ENCODE measurements at places on chromosomes 3 and 15. TPM values are rescaled to one million over a fixed set of nuclear protein-coding genes. Genes with fewer than 3 reads are reported as not detected.

Gene TGM5
- total RNA-seq: not detected

Gene GRM7
- total RNA-seq: not detected

GRCh38 chr3:14283813-14284438 lies 105.3 kb downstream of the LSM3 start:
- no peak for DNase-seq

DNA sequence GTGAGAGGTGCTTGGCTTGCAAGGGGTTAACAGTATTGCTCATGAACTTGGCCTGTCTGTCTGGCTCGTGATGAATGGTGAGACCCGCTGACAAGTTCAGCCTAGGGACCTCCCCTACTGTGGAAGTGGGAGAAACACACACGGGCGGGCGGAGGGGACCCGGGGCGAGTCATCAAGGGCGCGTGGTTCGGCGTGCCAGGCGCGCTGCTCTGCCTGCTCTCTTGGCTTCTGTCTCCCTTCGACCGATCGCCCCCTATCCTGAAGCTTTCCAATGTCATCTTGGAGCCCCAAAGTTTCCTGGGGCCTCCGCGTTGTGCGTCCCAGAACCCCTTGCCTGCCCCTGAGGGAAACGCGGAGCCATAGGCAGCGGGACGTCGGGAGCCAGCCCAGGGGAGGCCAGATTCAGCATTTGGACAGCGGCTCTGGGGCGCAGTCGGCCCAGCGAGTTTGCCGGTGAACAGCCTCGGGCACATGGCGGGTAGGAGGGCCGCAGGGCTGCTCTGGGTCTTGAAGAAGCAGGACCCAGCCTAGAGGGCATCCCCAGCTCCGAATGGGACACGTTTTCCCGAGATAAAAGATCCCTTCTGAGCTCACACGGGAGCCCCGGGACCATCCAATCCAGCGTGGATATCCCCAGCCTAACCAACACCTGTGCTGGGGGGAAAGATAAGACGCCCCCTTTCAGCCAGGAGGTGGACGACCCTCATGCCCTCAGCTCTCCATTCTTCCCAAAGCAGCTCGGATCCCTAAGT lies 27.0 kb upstream of the POLG start:
- DNase-seq: peak; percentile 41

DNA sequence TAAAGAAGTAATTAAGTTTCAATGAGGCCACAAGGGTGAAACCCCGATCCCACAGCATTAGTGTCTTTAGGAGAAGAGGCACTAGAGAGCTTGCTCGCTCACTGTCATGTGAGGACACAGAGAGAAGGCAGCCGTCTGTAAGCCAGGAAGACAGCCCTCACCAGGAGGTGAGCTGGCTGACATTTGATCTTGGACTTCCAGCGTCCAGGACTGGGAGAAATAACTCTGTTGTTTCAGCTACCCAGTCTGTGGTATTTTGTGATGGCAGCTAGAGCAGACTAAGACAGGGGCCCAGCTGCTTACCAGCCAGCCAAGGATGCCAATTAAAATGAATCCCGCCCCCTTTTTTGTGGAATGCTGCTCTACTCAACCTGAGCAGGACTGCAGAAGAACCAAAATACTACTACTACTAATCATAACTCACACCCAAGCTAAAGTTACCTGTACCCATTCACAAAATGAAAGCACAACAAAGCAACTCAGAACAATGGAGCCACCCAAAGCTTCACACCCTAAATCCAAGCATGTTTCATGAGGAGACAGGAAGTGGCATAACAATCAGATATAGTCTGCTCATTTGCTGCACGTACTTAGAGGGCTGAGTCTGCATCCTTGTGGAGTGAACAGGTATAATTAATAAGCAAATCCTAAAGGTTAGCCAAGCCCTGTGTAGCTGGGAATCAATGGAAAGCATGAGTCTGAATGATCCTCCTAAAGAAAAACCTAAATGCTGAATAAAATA lies 35.6 kb upstream of the RHCG start:
- DNase-seq: no peak

DNA sequence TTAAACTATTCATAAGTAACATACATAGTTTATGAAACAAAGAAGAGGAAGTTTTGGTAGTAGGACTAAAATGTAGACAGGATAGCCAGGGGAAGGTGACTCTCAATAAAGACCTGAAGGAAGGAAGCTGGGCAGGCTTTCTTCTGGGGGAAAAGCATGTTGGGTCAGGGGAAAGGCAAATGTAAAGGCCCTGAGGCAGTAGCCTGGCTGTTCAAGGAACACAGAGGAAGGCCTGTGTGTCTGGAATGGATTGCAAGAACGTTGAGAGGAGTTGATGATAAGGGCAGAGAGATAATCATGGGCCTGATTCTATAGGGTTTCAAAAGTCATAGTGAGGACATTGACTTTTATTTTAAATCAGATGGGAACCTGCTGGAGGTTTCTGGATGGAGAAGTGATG lies 167.6 kb downstream of the SNRK start:
- no peak for DNase-seq

- peak; percentile 1 for DNase-seq
Measured at GRCh38 chr15:95503640-95504225, 826.8 kb upstream of the NR2F2 start.
